Astrocyte (in vitro differentiated cells and primary cell): ENCODE measurements at places on chromosomes 7 and 10.
A peak's percentile ranks its signal among the peaks of the same experiment; 100 is the strongest.

- peak; percentile 26 for DNase-seq
- peaks cover 26% of the 10 kb centered on the region for H3K4me1 ChIP-seq
- no peaks in the 10 kb centered on the region for H3K36me3 ChIP-seq
- H3K27ac ChIP-seq = peak overlapping the region; percentile 29
- no peaks in the 10 kb centered on the region for H3K27me3 ChIP-seq
Measured at GRCh38 chr7:50531401-50531911, 33.7 kb downstream of the DDC start.

DNA sequence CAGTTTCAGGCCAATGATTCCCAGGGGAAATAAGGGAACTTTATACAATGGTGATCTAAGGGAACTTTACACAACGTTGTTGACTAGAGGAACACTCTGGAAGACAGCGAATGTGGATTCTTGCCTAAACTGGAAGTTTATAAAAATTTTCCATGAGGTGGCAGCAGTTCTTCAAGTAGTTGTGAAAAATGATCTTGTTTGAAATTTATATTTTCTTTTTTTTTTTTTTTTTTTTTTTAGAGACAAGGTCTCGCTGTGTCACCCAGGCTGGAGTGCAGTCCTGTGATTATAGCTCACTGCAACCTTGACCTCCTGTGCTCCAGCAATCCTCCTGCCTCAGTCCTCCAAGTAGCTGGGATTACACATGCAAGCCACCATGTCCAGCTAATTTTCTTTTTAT lies 32.1 kb upstream of the GTF2I start:
- peak; percentile 34 for DNase-seq
- H3K36me3 ChIP-seq = no peaks in the 10 kb centered on the region
- H3K4me3 ChIP-seq = no peak overlapping the region
- H3K4me1 ChIP-seq = no peaks in the 10 kb centered on the region
- no peak overlapping the region for H3K27ac ChIP-seq
- no peaks in the 10 kb centered on the region for H3K27me3 ChIP-seq

DNA sequence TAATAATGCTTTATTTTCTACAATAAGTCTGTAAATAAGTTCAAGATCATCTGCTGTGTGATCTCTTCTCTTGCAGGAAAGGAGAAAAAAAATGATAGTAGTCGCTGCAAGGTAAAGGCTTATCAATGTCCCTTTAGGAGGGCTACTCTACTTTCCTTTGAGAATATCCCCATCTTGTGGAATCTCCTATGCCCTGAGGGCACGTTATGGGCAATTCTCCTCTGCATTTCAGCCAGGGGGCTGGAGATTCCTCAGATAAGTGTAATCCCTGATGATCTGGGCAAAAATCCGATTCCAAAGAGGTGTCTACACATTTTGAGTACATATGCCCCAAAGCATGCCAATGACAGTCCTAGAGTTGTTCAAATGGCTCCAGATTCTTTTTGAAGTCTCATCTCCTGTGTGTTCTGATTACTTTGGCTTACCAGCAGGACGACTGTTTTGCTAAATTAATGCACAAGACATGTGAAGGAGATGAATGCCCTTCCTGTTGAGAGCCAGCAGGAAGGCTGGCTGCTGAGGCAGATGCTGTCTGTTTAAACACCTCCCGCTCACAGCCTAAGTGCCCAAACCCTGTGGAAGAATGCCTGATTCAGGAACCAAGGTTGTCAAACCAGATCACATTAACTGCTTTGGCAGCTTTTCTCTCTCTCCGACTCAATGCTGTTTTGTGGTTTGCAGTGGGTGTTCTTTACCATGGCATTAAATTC lies 171.2 kb upstream of the COL1A2 start:
- no peaks in the 10 kb centered on the region for H3K27me3 ChIP-seq
- peak overlapping the region; percentile 27 for H3K4me3 ChIP-seq
- H3K36me3 ChIP-seq = no peaks in the 10 kb centered on the region
- no peak overlapping the region for H3K27ac ChIP-seq

DNA sequence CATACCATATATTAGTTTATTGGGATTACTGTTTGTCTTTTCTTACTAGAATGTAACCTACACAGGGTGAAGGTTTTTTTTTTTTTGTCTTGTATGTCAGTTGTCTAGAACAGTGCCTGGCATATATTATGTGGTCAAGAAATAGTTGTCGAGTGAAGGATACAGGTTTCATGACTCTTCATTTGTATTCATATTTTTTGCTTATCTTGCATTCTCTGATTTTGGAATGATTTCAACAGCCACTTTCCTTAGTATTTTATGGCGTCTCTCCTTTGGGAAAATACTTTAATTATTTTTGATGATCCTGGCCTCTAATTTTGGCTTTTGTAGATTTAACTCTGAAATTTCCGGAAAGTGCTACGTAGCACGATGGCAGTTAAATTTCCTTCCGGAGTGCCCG lies 12.4 kb downstream of the RBM33 start:
- H3K4me3 ChIP-seq = no peak overlapping the region
- DNase-seq = no peak
- no peak overlapping the region for H3K27ac ChIP-seq
- no peaks in the 10 kb centered on the region for H3K4me1 ChIP-seq
- no peaks in the 10 kb centered on the region for H3K27me3 ChIP-seq

DNA sequence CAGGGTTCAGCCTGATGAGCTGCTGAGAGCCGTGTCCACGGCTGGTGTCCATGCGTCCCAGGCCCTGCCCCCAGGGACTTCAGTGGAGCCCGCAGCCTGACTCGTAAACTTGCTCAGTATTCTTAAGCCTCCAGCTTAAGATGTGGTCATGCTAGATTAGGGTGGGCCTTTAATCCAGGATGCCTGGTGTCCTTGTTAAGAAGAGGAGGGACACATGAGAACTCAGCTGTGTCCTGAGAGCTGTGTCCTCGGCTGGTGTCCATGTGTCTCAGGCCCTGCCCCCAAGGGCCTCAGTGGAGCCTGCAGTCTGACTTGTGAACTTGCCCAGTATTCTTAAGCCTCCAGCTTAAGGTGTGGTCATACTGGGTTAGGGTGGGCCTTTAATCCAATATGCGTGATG lies 23.0 kb downstream of the DOCK1 start:
- H3K4me1 ChIP-seq = peaks cover 4% of the 10 kb centered on the region
- H3K27me3 ChIP-seq = no peaks in the 10 kb centered on the region
- no peak overlapping the region for H3K27ac ChIP-seq
- no peak overlapping the region for H3K4me3 ChIP-seq

- H3K36me3 ChIP-seq = no peaks in the 10 kb centered on the region
- H3K4me3 ChIP-seq = no peak overlapping the region
- DNase-seq = no peak
- no peak overlapping the region for H3K27ac ChIP-seq
- H3K4me1 ChIP-seq = no peaks in the 10 kb centered on the region
- no peaks in the 10 kb centered on the region for H3K27me3 ChIP-seq
Measured at GRCh38 chr10:67662415-67662814, 33.6 kb downstream of the CTNNA3 start.

DNA sequence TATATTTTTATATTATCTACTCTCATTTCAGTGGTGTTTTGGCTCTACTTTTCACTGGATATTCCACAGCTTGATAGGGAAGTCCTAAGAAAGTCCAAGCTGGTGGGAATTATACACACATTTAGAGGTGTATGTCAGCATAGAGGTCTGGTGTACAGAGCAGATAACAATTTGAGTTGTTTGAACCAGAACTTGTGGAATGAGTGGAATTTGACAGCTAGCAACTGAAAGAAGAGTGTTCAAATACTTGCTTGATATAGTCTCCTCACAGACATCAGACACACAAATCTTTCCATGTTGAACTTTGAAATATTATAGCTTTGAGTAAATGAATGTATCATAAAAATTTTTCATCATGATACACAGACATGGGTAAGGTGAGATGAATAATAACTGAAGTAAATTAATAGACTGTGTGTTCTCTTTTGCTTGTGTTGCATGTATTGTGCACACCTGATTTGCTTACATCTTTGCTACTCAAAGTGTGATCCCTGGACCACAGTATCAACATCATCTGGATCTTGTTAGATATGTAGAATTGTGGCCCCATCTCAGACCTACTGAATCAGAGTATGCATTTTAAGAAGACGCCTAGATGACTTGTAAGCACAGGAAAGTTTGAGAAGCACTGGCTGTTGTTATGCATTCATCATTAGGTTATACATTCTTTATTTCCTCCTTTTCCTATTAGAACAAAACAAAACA lies 91.5 kb downstream of the ABCA13 start:
- no peak overlapping the region for H3K4me3 ChIP-seq
- no peaks in the 10 kb centered on the region for H3K27me3 ChIP-seq
- H3K27ac ChIP-seq = no peak overlapping the region
- no peaks in the 10 kb centered on the region for H3K4me1 ChIP-seq
